ENCODE measurements at places on chromosomes 1 and 21.

DNA sequence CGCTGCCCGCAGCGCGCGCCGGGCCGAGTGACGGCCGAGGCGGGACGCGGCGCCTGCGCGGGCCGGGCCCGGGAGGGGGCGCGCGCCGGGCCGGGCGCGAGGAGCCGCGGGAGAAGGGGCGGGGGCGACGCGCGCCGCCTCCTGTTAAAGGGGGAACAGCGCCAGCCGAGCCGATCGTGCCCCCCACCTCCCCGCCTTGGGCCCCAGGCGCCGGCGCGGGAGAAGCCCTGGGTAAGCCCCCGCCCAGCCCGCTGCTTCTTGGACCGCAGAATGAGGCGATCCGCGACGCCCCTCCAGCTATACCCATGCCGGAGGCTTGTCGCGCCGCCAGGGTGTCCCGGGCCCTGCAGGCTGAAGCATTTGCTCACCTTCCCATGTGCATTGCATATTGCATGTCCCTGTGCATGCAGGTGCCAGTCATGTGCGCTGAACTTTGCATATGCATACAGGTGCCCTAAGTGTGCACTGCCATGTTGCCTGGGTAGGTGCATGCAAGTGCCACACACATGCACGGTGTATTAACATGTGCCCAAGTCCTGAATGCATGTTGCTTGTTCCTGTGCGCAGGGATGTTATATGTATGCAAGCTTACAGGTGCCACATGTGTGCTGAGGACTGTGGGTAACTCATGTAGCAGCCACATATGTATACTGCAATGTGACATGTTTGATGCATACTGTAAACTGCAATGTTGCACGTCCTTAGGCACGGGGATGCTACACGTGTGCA is at the start of gene ADGRB2:
Gene ADGRB2 (minus strand): TSS at position 29 of the 729 bp plus-strand sequence. CDS start 7,119 bp downstream, outside the sequence.
- DNase-seq: no peak

GRCh38 chr21:15289896-15290841 is 225.4 kb upstream of the NRIP1 start:
- DNase-seq: no peak

DNA sequence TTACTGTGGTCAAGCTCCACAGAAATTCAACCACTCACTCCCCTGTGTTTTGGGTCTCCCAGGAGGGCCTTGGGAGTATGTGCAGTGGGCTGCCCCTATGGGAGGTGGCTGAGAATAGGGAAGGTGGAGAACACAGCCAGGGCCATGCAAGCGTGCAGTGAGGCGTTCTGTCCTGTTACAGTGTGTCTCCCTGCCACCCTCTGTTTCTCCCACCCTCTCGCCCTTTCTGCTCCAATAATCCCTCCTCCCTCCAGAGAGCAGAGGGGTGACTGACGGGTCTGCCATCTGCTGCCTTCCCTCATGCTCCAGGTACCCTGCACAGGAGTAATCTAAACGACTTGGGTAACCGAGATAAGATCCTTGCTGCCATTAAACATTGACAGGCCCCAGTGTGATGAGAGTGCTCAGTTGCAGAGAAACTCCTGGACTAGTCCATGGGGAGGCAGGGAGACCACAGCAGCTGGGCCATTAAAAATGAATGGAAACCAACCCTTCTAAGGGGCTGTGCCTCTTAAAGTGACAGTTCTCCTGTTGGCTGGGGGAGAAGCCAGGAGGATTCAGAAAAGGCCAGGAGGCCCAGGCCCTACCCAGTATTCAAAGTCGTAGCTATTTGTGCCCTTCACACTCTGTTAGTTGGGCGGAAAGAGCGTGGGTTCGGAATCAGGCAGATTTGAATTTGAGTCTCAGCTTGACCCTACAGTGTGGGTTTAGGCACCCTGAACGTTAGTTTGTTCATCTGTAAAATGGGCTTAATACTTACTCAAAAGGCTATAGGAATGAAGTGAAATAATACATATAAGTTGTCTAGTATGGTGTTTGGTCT is 22.4 kb upstream of the BTG2 start:
- no peak for DNase-seq

DNA sequence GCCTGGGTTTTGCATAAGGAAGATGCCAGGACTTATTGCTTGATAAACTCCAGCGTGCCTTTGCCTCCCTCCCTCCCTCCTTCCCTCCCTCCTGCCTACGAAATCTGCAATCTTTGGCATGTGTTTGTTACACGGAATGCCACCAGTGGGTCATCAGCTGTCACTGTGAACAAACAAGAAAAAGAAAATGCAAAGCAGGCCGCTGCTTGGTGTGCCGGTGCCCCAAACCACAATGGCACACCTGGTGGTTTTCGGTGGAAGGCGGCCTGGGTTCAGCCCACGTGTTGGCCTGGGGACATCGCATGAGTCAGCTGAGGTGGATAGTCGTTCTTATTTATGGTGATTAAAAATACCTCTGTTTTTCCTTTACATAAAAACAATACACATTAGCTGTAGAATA is 16.3 kb upstream of the IFNLR1 start:
- no peak for DNase-seq

GRCh38 chr1:44903011-44903680 is 60.1 kb upstream of the PTCH2 start:
- no peak for DNase-seq

- DNase-seq: no peak
These were observed 164.0 kb downstream of the NEK7 start for GRCh38 chr1:198320759-198321158.

- no peak for DNase-seq
These were observed 6.1 kb downstream of the TFF3 start for GRCh38 chr21:42308914-42309752.

GRCh38 chr1:33081554-33082305 is 777 bp downstream of the AZIN2 start:
- no peak for DNase-seq

GRCh38 chr21:31885146-31885545 is 12.3 kb downstream of the HUNK start:
- no peak for DNase-seq

Measured in vagina (tissue), 2 donors.